ENCODE measurements at places on chromosomes 5 and 9.

DNA sequence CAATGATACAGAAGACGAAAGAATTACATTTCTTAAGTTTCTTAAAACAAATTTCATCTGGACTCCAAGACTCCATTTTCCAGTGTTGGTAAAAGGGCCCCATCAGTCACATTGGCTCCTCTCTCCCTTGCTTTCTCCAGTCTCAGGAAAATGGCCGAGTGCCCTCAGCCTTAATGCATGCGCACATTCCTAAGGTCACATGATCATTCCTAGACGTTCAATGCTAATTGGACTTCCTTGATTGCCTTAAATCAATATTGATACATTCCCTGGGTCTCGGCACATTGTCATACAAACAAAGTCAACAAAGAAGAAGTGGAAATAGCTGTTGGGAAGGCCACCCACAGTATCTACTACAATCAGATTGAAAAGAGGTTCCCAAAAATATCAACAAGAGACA is 413.6 kb upstream of the GRAMD2B start:
- DNase-seq = no peak

GRCh38 chr9:80376180-80376579 is 804.4 kb downstream of the TLE4 start:
- DNase-seq = no peak

GRCh38 chr9:38527503-38527902 is 92.9 kb downstream of the ANKRD18A start:
- DNase-seq = no peak

DNA sequence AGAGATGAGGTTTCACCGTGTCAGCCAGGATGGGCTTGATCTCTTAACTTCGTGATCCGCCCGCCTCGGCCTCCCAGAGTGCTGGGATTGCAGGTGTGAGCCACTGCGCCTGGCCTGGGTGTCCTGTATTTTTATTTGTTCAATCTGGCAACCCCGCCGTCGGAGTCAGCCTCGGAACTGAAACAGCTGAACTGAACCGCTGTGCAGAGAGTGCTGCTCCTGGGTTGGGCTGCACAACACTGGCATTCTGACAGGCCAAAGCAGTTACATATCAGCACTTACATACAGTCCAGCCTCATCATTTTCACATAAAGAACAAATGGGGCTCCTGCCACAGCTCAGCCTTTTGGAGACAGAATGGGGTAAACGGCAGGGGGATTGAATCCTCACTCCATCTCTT is 185.6 kb downstream of the C9orf50 start:
- DNase-seq = no peak

DNA sequence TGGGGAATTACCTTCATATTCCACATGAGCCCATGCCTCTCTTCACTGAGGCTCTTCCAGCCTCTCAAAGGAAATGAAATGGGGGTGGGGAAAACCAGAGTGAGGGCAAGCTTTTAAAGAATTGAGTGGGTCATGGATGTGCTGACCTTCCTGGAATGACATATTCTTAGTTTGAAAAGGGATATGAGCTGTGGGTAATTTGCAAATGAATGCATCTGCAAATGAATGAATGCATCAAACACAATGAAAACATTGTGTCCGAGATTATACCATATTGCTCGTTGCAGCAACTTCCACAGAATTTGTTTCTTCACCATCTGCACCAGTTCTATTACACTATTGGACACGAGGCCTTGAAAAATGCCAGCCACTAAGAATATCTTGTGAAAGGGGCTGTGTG is 198.6 kb upstream of the CDH6 start:
- DNase-seq = no peak

DNA sequence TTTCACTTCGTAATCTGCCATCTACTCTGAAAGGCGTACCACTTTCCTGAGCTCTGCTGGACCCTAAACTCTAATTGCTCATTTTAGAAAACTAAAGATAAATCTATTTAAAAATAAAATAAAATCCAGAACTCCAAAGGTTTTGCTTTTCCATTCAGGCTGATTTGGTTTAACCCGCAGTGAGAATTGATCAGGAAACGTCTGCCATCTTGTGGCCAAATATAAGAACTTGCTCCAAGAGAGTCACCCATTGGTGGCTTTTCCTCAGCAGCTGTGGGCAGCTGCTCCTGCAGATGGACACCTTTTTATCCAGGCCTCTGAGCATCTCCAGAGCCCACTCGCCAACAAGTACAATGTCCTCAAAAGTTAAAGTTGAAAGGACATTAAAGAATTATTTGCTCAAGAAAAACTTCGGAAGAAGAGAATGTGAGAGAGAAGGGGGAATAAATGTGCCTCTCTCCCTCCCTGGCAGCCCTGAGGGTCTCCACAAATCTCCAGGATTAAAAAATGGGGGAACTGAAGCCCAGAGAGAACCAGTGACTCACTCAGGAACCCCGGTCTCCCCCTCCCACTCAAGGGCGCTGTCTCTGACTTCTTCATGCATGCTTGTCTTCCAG is 4.1 kb downstream of the SAXO1 start:
- peak; percentile 10 for DNase-seq

GRCh38 chr5:139767960-139768359 is 27.6 kb upstream of the PSD2 start:
- DNase-seq = no peak

- DNase-seq = no peak
Observed at GRCh38 chr9:137709411-137710101, 90.8 kb downstream of the EHMT1 start.

DNA sequence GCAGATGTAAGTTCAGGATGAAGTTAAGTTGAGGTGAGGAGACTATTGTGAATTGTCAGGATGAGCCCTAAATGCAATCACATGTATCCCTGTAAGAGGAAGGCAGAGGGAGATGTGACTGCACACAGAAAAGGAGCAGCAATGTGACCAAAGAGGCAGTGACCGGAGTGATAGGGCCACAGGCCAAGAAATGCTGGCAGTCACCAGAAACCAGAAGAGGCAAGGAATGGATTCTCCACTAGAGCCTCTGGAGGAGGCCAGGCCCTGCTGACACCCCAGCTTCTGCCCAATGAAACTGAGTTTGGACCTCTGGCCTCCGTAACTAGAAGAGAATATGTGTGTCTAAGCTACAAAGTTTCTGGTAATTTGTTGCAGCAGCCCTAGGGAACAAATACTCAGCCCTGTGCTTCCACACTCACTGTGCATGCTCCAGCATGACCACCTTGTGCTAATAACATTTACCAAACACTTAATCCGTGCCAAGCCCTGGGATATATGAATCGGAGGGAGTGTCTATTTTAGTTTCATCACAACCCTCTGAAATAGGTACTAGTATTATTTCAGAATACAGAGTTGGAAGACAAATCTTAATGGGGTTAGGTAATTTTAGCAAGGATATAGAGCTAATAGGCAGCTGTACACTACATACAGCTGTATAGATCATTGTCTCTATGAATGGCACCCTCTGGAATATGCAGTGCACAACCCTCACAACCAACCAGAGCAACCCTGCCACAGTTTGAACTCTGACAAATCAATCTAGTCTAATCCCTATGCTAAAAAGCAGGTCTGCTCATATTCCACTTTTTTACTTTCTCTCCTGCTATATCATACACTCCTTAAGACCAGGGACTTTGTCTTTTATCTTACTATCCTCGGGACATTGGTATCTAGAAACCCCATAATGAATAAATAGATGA is 7.8 kb upstream of the GPX8 start:
- DNase-seq = no peak
